Stimulated activated CD8-positive, alpha-beta memory T cell treated with anti-CD3 and anti-CD28 coated beads, Interleukin-15, amount 100 ng/mL, for 1 hour (primary cell): ENCODE measurements at places on chromosomes 3 and 15.

DNA sequence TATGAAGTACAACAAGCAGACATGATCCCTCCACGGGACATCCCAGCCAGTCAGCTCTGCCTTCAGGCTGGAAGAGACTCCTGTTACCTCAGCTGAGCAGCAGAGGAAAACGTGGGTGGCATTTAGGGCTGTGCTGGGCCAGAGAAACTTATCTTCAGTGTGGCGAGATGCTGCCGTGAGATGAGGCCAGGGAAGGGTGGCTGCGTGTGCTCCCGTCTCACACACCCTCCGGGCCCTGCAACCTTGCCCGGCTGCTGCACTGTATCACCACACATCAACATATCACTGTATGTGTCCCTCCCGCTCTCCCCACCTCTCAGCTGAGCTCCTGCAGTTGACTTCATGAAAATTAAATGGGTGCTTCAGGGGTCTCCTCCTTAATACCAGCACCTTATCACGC lies 23.4 kb downstream of the BMF start:
- DNase-seq = no peak

DNA sequence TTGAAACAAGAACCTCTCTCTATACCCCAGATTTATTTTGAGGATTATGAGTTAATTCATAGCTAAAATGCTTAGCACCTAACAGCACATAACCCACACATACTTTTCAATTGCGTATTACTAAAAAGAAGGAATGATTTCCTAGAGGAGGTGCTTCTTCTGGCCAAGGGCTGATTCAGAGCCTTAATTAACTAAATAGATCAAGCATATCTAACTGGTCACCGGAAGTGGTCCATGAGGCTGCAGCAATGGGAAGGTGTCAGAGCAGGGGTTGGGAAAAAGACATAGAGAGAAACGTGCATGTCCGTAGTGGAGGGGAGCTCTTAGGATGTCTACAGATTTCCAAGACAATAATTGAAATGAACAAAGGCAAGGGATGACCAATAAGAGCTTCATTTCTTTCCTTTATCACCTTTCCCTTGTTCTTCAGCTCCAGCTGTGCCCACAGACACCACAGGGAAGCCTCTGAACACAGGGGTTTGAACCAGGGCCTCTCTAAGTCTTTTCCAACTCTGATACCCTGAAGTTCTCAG lies 467 bp downstream of the HGD start:
- no peak for DNase-seq

DNA sequence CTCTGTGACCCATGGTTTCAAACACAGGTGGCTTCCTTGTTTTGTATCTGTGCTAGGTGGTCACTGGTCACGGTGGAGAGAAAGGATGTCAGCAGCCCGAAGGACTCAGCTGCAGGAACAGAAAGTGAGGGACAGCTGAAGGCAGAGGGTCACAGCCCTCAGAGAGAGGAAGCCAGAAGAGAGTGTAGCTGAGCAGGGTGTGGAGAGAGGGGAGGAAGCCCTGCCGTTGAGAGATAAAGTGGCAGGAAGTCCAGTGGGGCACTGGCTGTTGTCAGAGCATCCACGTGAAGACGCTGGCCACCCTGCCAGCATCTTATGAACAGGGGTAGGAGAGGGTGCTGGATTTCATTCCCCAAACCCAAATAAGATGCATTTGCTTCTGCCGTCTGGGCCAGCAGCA lies 36.9 kb downstream of the LIMD1 start:
- no peak for DNase-seq

DNA sequence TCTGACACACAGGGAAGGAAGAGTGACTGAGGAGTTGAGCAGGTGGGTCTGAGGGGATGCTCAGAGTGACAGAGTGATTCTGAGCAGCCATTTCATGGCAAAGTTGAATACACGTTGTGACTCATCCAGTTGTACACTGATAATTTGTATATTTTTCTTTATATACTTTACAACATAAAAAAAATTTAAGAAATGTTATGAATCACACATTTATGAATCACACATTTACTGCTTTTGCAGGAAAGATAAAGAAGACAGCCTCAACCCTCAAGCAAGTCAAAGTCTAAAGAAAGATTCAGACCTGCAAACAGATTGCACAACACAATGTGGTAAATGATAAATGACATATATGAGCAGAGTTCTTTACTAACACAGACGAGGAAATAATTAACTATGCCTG lies 21.0 kb upstream of the CHMP2B start:
- DNase-seq = no peak

DNA sequence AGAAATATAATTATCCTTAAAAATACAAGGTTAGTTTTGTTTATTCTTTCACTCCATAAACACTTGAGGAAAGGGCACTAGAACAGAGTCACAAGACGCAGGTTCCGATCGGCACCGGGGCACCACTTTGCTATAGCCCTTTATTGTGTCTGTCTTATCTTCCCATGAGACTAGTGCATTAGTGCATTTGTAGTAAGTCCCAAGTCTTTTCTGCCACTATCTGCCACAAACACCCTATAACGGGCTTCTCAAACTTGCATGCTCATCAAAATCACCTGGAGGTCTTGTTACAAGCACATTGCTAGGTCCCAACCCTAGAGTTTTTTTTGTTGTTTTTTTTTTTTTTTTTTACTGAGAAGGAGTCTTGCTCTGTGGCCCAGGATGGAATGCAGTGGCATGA lies 213.1 kb downstream of the FOXP1 start:
- DNase-seq = no peak

- DNase-seq = no peak
These were observed 9.7 kb upstream of the EIF1B start for GRCh38 chr3:40299721-40300335.

GRCh38 chr3:147407498-147408187 lies 1.3 kb upstream of the ZIC4 start:
- no peak for DNase-seq

DNA sequence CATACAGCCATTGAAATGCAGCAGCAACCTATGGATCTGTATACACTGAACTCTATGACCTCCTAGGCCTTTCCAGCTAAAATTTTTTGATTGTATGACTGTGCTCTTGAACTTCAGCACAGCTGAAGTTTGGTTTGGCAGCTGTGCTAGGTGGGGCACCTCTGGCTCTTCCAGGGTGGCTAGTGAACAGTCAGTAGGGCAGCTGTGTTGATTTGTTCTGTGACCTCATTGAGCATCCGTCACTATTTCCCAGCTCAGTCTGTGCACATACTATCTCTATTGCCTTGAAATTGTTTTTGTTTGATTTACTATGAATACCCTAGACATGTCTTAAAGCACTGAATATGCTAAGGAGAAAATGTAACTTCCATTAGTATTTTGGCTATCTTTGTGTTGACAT lies 363.2 kb upstream of the NAALADL2 start:
- DNase-seq = no peak

GRCh38 chr3:48567500-48567899 lies 3.9 kb upstream of the UCN2 start:
- no peak for DNase-seq

DNA sequence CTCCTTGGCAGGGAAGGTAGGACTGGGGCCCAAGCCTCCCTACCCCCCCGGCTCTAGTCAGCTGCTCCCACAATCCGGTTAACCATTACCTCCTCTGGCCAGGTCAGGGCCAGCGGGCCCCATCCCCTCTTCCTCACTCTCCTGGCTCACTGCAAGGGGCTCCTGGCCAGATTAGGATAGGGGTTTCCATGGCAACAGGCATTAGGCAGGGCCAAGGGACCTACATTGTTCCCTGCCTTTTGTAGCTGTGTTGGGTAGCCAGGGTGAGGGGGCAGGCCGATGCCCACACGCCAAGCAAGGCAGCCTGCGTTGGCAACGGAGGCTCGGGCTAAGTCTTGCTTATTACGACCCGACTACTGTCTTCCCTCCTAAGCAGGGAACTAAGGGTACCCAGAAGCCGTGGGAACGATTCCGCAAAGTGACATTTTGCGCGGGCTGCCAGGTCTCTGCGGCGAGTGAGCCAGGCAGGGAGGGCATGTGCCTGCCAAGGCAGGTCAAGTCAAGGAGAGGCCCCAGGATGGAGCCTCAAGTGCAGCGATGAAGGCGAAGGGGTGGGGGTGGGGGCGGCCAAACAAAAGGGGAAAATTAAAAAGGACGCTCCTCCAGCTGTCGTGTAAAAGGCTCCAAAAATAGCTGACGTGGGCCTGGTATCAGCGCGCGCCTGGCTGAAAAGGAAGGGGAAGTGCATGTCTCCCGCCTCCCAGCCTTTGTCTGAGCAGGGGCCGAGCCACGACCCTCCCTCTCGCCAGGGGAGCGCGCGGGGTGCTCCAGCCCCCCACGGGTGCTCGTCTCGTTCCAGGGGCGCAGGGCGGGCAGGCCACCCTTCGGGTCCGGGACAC lies 919 bp downstream of the IDH2 start:
- DNase-seq = no peak

DNA sequence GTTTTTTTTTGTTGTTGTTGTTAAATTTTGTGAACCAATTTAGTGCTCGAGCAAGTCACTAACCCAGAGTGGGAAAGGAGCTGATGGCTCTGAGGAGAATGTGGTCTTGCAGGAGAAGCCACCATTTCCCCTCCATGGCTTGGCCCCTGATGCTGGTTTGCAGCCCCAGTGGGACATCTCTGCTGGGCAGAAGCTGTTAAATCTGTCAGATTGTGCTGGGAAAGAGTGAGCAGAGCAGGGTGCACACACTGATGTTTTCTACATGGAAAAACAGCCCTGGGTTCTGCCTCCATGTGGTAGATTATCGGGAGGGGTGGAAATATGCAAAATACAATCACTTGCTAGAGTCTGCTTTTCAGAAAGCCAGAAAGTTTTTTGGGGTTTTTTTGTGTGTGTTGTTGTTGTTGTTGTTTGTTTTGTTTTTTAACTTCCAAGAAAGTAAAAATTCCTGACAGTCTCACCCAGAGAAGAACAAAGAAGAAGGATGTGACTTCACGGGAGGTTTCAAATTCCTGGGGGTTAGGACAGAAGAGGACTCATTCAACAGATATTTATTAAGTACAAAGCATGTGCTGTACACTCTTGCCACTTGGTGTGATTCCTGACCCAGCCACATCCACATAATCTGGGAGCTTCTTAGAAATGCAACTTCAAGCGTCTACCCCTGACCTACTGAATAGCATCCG lies 133.7 kb downstream of the FOXB1 start:
- DNase-seq = no peak

DNA sequence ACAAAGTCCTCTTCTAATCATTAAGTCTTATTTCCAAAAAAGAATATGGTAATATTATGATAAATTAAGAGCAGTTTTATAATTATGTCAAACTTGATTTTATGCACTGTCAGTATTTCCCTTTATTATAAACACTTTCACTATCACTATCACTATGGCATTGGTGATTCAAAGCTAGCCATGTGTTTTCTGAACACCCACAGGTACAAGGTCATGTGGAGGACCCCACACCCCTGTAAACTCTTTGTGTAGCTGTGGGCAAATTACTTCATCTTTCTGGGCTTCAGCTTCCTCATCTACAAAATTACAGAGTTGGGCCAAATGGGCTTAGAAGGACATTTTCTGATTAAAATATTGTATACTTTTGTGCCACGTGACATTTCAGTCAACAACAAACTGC lies 41.7 kb downstream of the FBXL22 start:
- no peak for DNase-seq

DNA sequence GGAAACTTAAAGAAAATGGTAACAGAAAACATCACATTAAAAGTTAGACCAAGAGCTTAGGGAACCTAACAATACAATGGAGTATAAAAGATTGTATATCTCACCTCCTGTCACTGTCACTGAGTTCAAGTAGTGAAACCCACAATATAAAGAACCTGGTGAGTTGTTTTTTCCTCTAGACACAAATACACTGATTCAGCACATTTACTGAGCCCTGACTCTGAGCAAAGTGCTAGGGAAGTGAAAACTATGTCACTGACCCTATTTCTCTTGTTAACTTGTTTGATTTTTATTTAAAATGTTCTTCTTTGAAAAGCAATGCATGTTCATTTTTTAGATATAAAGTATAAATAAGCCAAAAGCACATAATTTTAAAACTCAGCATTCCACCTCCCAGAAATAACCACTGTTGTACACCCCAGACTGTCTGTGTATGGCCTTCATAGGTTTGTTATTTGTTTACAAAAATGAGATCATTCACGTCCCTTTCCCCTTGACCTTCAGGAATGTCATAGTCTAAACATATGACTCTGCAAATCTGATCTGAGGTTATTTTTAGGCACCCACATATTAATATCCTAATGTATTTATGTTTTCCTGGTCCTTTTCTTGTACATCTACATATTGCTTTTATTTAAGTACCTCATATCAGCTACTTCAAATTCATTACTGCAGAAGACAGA lies 69.2 kb upstream of the CSTA start:
- DNase-seq = no peak

DNA sequence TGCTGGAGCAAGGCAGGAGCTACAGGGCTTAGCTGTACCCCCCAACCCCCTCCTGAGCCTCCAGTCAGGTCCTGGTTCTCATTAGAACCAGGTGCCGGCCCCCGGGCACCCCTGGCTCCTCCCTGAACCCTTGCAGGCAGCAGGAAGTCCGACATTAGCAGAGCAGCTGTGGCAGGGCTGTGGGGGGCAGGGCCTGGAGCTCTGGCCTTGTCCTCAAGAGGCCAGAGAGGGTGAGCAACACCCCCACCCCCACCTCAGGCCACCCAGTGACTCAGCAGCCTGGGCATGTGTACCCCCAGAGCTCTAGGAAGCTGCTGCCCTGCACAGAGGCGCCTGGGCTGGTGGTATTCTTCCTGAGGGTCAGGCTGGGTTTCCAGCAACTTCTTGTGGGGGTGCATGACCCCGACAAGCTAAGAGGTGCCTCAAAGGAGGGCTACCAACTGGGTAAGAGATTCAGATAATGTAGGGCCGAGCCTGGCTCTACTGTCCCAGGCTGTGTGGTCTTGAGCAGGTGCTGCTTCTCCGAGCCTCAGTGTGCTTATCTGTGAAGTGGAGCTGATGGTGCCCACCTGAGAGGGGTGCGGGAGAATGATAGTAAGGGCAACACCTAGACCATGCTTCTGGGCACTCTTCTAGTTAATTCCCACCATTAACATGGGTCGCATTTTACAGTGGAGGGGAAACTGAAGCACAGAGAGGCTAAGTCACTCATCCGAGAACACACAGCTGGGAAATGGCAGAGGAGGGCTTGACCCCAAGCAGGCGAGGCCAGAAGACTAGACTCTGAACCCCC lies 16.0 kb downstream of the H1-8 start:
- DNase-seq = no peak

DNA sequence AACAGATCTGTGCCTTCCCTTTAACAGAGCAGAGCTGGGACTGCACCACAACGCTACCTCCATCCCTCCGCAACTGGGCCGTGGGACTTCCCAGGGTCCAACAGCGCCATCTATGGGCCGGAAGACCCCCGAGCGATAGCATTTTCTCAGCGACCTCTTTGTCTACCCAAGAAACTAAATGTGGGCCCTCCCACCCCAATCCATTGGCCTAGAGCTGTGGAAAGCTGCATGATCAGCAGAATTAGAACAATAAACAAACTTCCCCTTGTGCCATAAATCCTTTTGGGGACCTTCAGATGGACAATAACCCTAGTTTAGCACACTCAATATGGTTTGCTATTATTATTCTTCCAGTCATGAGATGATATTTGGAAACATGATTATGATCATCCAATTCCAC lies 74.8 kb upstream of the NTRK3 start:
- DNase-seq = peak; percentile 4

DNA sequence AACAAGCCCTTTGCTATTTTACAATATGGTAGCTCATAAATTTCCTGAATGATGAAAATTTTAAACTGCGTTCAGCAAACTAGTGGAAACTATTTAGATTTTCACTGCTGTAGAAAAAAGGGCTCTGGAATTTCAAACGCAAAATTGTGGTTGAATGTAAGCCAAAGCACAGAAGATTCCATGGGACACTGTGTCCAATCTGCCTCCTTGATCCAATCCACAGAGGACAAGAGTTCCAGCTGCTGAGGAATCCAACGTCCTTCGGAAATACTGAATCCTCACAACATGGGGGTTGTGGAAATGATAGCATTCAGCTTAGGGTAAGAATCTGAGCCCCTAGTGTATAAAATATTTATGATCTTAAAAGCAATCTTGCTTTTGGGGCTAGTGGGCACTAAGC lies 161.0 kb downstream of the PLD1 start:
- no peak for DNase-seq
